ENCODE measurements at places on chromosomes 3 and 15. TPM values are rescaled to one million over a fixed set of nuclear protein-coding genes. Genes with fewer than 3 reads are reported as not detected.

The DBR1 gene
- 19.7 TPM for total RNA-seq

The PLXNB1 gene
- 44.6 TPM for total RNA-seq

The LMAN1L gene
- total RNA-seq: not detected

The PARP15 gene
- total RNA-seq: 0.26 TPM

The ZWILCH gene
- total RNA-seq: 11.6 TPM

The GOLGA6A gene
- total RNA-seq: not detected

The TICRR gene
- total RNA-seq: 1.2 TPM

The RPN1 gene
- 303 TPM for total RNA-seq

The CHRNA7 gene
- total RNA-seq: 0.26 TPM

The LRRC3B gene
- not detected for total RNA-seq

The ATP13A5 gene
- total RNA-seq: not detected

The CCDC9B gene
- total RNA-seq: 38.0 TPM

The NCEH1 gene
- total RNA-seq: 3.1 TPM

The MYRIP gene
- under 0.01 TPM for total RNA-seq

The KLF15 gene
- 4.1 TPM for total RNA-seq

The KCNH8 gene
- under 0.01 TPM for total RNA-seq

Measured in fibroblast of lung (primary cell).